Natural killer cell (primary cell): ENCODE measurements at places on chromosomes 13 and 19. TPM values are rescaled to one million over a fixed set of nuclear protein-coding genes. Genes with fewer than 3 reads are reported as not detected.

The CYP4F12 gene
- total RNA-seq = not detected

- no peak for DNase-seq
Observed at GRCh38 chr13:29059800-29060199, 239.7 kb downstream of the MTUS2 start.

- DNase-seq = peak; percentile 7
Observed at GRCh38 chr13:95480131-95480545, 72.4 kb upstream of the CLDN10 start.

The RAB20 gene
- total RNA-seq = 1.0 TPM

GRCh38 chr13:104491916-104492315, 1425.7 kb upstream of the SLC10A2 start:
- no peak for DNase-seq

GRCh38 chr19:46915386-46915785, 54.6 kb downstream of the ARHGAP35 start:
- DNase-seq = no peak
